ENCODE measurements at places on chromosomes 16 and 17.

GRCh38 chr16:68529931-68530701, 9.0 kb upstream of the ZFP90 start:
- DNase-seq: peak; percentile 73

GRCh38 chr16:4454623-4455022, 19.8 kb downstream of the NMRAL1 start:
- DNase-seq: no peak

GRCh38 chr17:55452139-55452790, 30.6 kb upstream of the MMD start:
- DNase-seq: no peak

- no peak for DNase-seq
These were observed 17.4 kb downstream of the CA4 start for GRCh38 chr17:60167065-60167741.

GRCh38 chr16:4801051-4801961, 1.1 kb downstream of the ROGDI start:
- DNase-seq: no peak

DNA sequence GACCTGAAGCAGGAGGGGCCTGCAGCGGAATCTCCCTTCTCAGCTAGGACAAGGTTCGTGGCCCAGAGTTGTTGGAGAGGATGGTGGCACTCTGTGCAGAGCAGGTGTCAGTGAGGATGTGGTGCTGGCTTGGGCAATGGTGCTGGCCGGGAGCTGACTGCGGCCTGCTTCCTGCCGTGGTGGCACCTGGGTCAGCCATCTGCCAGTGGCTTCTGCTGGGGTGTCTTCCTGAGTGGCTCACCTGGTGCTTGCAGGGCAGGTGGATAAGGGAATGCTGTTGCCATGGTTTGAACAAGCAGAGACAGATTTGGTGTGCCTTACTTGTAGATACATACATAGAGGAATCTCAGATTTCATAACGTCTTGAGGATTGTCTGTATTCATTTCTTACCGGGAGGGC, 69.6 kb downstream of the SEC14L1 start:
- no peak for DNase-seq

- DNase-seq: no peak
These were observed 412.2 kb downstream of the ZFHX3 start for GRCh38 chr16:72635694-72636093.

DNA sequence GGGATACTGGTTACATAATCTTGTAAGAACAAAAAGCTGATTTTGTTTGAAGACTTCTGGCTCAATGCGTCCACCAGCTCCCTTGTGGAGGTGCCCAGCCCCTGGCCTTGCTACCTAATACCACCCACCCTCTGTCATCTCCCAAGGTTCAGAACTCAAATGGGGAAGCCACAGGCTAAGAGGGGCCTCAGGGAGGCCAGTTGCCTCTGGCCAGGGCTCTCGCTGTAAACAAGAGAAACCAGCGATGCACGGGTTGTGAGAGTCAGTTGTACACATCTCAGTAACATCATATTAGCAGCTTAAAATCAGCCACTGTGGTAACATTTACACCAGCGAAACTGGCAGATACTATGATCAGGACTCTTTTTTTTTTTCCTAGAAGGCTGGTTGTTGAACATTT, 6.0 kb downstream of the TEKT5 start:
- no peak for DNase-seq

- DNase-seq: no peak
These were observed 2.1 kb downstream of the CASKIN1 start for GRCh38 chr16:2194166-2194834.

DNA sequence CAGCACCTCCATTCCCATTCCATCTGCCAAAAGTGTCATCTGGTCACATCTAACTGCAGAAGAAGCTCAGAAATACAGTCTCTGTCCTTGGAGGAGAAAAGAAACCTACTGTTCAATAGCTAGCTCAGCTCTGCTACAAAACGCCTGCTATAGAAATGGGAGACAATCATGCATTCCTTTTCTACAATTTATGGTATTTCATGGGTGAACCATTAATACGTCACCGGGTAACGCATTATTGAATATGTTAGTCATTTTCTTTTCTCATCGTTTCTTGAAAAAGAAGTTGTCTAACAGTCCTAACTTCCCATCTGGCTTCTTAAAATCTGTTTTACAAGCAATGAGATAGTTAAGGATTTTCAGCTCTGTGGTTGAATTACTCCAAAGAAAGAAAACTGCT, 496.7 kb upstream of the RBFOX1 start:
- DNase-seq: no peak

DNA sequence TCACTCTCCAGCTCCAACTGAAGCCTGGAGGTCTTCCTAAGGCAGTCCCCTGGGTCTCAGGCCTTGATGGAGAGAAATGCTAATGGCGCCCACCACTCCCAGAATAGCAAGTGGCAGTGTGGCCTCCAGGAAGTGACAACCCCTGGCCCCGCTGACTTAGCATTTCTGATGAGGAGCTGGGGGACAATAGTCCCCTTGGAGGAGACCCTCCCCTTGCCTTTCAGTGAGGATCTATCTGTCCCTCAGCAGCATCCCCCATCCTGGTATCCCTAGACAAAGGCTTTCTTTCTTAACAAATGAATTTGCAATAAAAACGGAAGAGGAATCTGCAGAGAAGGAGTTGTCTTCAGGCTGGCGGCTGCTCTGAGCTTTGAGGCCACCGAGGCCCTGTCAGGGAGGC, 68.8 kb downstream of the LITAF start:
- DNase-seq: no peak

DNA sequence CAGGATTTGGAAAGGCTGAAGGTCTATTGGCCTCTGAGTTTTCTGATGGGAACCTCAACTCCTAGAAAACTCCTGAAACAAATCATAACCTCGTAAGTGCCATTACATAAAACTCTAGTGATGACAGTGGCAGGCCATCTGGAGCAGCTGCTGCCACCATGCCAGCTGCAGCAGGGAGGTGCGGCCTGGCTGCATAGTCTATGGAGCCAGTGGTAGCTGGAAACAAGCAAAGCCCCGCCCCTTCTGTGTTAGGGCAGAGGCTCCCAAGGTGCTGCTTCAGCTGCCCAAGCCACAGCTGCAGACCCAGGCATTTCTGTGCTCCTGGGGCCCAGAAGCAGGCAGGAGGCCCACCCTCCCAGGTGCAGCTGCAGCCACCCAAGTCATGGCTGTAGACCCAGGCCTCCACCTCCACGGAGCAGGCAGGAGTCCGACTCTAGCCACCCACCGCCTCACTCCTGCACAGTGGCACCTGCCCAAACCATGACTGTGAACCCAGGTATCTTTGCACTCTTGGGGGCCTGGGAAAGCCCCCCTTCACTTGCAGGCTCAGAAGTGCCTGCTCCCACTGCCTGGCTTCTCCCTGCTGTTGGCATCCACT, 254.1 kb upstream of the KCNJ16 start:
- DNase-seq: no peak

- no peak for DNase-seq
These were observed 6.5 kb downstream of the AIPL1 start for GRCh38 chr17:6428207-6428965.

GRCh38 chr16:9787717-9788116, 394.5 kb downstream of the GRIN2A start:
- no peak for DNase-seq

DNA sequence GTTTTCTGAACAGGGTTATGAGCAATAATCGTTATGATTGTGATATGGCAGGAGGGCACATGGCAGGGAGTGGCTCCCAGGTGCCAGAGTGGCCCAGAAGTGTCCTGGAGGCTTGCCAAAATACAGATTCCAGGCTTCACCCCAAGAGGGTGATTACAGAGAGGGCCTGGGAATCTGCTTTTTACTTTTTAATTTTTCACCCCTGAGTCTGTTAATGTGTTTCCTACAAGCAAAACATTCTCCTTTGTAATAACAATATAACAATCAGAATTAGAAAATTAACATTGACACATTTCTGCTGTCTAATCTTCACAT, 212.4 kb downstream of the SNX29 start:
- no peak for DNase-seq

- no peak for DNase-seq
These were observed 376.3 kb downstream of the CNTNAP4 start for GRCh38 chr16:76653390-76654026.

DNA sequence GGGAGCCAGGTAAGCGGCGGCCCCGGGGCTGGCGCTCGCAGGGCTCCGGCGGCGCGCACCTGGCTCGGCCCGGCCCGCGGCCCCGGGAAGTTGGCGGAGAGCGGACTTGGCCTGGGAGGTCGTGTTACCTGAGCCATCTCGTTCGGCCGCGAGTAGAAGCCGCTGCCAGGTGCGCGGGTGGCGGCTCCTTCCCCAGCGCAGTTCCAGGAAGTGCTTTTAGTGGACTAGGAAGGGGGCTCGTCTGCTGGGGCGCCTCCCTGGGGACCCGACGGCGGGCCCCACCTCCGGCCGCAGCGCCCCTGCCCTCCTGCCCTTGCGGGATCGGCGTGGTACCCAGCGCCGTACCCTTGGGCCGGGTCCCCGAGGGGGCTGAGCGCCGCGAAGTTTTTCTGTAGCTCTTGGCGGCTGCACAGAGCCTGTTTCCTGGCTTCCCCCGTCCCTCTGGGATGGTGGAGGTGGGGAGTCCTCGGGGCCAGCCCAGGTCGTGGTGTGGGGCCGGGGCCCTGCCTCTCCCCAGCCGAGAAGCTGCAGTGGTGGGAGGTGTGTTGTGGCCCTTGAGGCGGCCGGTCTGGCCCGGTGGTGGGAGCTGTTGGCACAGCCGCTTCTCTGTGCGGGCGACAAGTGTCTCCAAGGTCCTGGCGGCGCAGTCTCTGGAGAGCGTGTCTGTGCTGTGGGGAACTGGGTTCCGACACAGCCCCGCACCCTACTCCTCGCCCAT, 96.9 kb downstream of the RAB11FIP4 start:
- DNase-seq: no peak

- DNase-seq: peak; percentile 57
These were observed at the start of gene ULK2 for GRCh38 chr17:19867329-19868078. TSS of gene ULK2 (minus strand) at chr17:19867936. CDS start at chr17:19867417, 519 bp downstream.

- DNase-seq: no peak
These were observed 28.5 kb downstream of the ARHGAP17 start for GRCh38 chr16:24986512-24987303.

- DNase-seq: no peak
These were observed 666.0 kb upstream of the CA10 start for GRCh38 chr17:52824542-52824941.

DNA sequence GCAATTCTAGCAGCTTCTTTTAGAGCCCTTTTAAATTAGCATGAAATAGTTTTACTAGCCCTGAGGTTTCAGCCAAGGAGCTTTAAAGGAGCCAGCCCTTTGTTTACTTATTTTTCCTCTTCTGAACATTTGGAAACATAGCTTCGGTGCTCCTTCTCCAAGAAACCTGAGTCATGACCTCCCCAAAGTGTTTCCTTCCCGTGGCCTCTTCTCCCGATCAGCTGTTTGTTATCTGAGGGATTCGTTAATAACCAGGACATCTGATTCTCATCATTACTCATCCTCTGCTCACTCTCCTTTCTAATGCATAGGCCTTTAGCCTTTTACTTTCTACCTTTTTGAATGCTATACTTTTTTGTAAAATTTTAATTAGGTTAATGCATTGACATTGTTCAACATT, 204.5 kb downstream of the WWOX start:
- DNase-seq: no peak

GRCh38 chr16:65123396-65124211, 1.7 kb upstream of the CDH11 start:
- no peak for DNase-seq

Measured in substantia nigra (tissue), 51 donors.